Activated T-cell treated with anti-CD3 and anti-CD28 coated beads, Interleukin-2, amount 50 U/mL, for 1 hour (primary cell): ENCODE measurements at places on chromosomes 1 and 21.

DNA sequence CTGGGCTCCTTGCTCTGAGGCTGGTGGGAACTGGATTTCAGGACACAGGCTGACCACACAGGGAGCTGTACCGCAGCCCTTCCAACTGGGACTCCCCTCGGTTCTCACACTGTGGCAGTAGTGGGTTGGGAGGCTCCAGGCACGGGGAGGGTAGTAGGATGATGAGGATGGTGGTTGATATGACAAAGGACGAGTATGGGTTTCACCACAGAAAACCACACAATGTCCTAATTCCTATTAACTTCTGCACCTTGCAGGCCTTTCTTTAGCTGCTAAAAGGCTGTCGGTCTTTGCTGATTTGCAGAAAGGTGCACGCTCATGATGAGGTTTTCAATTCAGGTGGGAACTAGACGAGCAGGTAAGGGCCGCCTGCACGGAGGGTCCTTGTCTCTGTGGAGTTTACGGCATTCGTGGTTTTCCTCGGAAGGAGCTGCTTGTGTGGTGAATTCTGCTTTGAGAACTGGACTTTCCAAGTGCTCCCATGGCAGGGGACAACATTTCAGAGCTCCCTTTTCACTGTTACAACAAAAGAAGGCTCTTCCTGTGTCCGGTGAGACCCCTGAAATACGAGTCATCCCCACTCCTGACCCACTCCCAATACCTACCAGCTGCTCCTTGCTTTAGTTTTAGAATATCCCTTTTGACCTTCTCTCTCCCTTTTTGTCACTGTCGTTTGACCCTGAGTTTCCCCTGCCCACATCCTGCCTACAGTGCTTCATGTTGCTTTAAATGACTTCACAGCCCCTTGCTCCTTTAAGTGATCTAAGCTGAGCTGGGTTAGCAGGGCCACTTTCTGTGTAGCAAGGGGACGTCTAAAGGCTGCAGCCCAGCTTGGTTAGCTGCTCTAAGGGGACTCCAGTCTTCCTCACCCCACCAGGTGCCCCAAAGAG, 125.1 kb downstream of the MRPS6 start:
- no peak for DNase-seq

GRCh38 chr1:170273291-170274130, 127.8 kb downstream of the NTMT2 start:
- no peak for DNase-seq

DNA sequence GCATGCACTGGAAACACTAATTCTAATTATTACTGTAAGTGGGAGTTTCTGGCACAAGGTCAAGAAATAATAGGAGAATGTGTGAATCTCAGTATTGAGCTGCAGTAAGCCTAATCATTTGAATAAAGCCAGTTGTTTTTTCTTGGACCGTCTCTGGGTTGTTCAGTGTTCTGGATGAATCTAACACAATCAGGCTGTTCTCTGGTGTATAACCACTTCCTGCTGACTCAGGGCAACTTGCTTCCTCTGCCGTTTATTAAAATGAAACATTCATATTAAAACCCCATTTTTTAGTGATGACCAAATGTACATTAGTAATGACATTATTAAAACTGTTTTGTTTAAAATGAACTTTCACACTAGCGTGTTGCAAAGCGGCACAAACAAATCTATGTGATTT, 273.1 kb upstream of the SNX7 start:
- DNase-seq = no peak

GRCh38 chr21:29307718-29308455, 9.2 kb downstream of the BACH1 start:
- DNase-seq = no peak

GRCh38 chr1:162421258-162422164, 9.6 kb upstream of the SH2D1B start:
- DNase-seq = no peak

- no peak for DNase-seq
These were observed 629 bp downstream of the PGD start for GRCh38 chr1:10399444-10399941.

DNA sequence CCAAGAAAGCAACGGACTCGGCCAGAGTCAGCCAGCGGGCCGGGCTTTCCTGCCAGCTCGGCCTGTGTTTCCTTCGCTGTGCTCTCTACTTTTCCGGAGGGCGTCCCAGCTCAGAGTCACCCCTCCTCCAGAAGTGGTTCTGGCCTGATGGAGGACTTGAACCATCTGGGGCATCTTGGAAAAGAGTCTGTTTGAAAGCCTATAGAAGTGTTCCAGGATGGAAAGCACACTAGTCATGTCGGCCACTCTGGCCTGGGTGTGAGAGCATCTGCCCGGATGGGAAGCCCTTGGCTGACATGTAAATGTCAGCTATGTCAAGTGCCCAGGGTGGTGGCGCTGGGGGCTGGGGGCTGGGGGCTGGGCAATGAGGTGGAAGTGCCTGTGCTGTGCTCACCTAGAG, 113.4 kb downstream of the DHRS3 start:
- no peak for DNase-seq

DNA sequence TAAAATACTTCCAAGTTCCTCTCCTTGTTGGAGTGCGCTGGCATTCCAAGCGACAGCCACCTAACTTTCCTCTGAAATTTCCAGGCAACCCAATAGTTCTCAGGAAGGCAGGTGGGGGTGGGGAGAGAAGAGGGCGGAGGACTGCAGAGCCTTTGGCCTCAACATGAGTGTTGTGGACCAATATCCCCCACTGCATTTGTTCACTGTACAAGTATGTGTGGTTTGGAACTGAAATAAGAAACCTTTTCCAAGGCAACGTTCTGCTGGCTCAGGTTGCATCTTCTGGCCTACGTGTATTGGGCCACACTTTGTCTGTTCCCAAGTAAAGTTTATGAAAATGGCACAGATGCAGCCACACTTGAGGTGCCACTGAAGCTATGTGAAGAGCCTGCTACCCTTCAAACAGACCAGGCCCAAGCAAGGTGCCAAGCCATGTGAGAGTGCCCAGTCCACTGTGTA, 153.4 kb downstream of the DHRS3 start:
- no peak for DNase-seq

GRCh38 chr1:210981490-210981889, 152.5 kb downstream of the KCNH1 start:
- no peak for DNase-seq

GRCh38 chr1:53601031-53601745, 137.8 kb downstream of the GLIS1 start:
- DNase-seq = no peak

- DNase-seq = no peak
These were observed 418.5 kb upstream of the PKN2 start for GRCh38 chr1:88265606-88266005.

DNA sequence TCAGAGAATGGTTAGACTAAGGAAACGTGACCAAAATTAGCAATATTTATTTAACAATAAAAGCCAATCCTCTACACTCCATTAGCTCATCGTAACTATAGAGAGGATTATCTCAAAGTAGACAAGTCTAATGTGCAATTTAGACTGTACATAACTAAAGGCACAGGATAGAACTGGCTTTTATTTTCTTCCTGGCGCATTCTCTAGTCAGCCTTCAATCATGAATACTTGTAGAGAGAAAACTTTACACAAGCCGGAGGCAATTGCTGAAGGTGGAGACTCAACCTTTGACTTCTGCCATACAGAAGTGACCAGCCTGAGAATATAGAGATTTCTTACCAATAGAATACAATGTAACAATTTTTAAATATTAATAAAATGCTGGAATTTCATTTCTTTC, 777.9 kb downstream of the LTN1 start:
- no peak for DNase-seq

DNA sequence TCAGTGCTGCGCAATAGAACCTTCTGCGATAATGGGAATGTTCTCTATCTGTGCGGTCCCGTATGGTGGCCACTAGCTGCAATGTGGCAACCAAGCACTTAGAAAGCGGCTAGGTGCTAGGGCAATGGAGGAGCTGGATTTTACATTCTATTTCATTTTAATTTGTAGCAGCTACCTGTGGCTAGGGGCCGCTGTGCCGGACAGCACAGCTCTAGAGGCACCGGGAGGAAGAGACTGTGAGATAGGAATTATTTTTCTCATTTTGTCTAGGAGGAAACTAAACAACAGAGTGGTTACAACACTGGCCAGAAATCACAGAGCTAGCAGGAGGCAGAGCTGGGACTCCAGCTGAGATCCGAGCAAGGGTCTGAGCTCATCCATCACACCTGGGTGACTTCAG, 130.6 kb upstream of the CD34 start:
- no peak for DNase-seq

DNA sequence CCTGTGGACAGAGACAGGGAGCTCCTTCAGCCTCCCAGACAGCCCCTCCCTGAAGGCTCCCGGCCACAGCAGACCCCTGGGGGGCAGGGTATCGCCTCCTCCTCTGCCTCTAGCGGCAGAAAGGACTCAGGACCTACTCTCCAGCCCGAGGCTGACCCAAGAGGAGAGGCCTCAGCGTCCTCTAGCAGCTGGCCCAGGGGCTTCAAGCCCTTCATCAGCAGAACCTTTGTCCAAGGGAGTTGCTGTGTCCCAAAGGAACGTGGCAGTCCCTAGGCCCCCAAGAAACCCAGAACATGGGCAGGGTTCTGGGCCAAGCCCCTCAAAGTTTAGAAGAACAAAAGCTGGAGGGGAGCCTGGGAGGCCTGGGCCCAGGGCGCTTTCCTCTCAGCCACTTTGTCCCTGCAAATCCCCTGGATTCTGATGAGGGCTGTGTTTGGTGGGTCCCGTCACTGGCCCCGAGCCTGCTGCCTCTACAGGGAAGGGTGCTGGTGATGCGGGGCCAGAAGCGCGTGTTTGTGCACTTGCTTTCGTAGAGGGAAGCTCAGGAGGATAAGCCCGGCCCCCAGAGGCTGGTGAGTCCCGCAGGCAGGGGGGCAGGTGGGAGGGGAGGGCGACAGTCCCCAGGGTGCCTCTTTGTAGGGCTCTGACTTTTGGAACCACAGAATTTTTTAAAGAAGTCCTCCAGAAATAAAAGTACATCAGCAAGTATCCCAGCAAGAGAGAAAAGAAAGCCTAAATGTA, 13.3 kb downstream of the ITGB2 start:
- DNase-seq = no peak

GRCh38 chr1:12012560-12013316, 6.6 kb upstream of the MIIP start:
- no peak for DNase-seq

DNA sequence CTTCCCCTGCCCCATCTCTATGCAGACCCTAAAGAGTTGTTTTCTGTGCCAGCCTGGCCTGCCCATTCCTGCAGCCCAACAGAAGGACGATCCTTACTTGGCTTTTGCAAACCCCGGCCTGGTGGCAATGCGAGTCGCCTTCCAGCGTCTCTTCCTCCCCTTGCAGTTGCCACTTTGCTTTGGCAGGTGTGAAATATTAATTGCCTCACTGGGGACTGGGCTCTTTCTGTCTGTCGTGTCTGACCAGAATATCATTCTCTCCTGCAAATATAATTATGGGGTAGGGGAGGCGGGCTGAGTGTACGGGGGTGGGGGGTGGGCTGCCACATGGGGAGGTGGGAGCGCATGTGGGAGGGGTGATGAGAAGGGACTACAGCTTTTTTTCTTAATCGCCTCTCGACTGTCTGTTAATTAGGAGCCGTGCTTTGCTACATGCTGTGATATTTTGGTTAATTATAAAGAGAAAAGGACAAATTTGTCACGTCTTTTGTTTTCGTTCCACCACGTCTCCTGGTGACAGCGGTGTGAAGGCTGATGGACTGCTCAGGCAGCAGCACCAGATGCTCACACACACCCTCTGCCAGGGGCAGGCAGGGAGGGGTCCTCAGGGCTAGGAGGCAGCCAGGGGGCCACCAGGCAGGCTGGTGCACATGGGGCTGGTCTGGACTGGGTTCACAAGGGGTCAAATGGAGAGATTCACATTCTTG, 80.1 kb upstream of the CD34 start:
- no peak for DNase-seq

- no peak for DNase-seq
These were observed 3.5 kb downstream of the PLEKHG5 start for GRCh38 chr1:6487804-6488484.

DNA sequence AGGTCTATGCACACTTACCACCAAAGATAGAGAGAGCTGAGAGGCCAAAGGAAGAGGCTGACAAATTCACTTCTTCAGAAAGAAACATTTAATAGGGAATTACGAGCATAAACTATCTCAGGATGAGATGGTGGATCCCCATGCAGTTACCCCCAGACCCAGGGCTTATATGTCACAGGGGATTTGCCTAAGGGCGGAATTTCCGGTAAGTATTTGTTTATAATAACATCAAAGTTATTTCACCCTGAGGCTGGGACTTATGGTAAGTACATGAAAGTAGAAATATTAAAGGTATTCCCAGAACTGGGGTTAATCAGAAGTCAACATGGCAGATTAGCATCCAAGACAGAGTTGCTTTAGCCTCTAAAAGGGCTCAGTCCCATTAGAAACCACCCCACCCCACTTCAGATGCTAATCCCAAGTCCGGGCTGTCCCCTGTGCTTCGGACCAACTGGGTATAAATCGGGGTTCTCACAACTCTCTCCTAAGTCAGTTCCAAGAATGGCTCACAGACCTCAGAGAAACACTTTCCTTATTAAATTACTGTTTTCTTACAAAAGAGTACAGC, 247.4 kb upstream of the ZP4 start:
- DNase-seq = no peak

DNA sequence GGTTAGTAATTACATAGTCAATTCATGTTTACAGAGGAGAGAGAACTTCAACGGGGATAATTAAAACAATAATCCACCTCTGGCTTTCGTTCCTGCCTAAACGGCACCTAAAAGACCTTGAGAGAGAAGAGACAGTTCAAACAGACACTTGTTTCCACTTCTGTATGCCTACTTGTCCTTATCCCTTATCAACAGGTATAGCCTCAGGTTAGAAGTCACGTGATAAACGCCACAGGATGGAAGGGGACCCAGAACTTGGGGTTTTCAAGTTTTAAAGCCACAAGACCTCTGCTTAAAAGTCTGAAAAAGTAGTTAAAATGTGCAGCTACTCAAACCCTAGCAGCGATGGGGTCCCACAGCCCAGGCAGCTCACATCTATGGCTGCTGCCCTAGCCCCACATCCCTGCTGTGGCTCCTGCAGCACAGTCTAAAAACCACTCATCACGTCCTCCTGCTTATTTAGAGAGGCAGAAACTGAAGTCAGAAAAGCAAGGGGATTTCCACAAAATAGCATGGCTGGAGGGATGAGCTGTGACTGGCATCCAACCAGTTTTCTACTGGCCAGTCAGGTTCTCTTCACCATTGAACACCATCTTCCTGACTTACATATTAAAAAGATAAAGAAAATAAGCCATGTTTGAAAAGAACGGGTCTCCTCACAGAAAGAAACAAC, 51.2 kb upstream of the SEC16B start:
- DNase-seq = no peak

- no peak for DNase-seq
These were observed 23.4 kb upstream of the HSD3B1 start for GRCh38 chr1:119483441-119484200.

- DNase-seq = no peak
These were observed 13.8 kb downstream of the LMNA start for GRCh38 chr1:156128308-156128653.

GRCh38 chr1:169712309-169712631, 850 bp upstream of the SELL start:
- DNase-seq = no peak

- no peak for DNase-seq
These were observed 16.2 kb upstream of the KPRP start for GRCh38 chr1:152741656-152742055.

GRCh38 chr1:102724741-102725140, 383.6 kb downstream of the COL11A1 start:
- DNase-seq = no peak

GRCh38 chr1:177927021-177927596, 42.7 kb downstream of the SEC16B start:
- no peak for DNase-seq
